ENCODE measurements at places on chromosomes 1 and 21.

DNA sequence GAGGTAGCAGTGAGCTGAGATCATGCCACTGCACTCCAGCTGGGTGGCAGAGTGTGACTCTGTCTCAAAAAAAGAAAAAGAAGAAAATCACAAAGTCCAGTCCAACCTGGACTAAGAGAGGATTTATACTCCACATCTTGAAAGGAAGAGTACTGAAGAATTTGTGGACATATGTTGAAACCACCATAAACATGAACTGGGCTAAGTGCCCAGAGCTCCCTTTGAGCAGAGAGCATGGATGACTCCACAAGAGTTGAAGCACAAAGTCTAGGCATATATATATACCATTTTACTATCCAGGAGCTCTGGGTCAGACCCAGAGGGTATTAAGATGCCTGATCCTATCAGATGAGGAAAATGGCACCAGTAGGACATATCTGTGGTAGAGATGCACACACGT lies 86.6 kb downstream of the OMA1 start:
- no peak for DNase-seq

DNA sequence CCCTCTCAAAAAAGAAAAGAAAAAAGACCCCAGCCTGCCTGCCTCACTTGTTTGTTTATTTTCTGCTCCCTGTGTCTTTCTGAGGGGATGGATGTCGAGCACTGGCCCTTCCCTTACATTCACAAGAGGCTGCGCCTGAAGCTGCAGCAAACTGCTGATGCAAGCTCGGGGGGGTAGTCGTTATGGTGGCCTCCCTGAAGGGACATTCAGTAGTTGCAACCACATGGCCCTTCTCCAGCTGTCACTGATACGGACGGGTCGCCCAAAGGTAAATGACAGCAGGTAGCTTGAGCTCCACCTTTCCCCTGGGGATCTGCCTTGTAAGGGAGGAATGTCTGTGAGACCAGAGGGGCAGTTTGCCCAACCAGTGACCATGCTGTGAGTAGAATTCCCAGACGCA lies 17.7 kb downstream of the PLEKHM2 start:
- DNase-seq: no peak

DNA sequence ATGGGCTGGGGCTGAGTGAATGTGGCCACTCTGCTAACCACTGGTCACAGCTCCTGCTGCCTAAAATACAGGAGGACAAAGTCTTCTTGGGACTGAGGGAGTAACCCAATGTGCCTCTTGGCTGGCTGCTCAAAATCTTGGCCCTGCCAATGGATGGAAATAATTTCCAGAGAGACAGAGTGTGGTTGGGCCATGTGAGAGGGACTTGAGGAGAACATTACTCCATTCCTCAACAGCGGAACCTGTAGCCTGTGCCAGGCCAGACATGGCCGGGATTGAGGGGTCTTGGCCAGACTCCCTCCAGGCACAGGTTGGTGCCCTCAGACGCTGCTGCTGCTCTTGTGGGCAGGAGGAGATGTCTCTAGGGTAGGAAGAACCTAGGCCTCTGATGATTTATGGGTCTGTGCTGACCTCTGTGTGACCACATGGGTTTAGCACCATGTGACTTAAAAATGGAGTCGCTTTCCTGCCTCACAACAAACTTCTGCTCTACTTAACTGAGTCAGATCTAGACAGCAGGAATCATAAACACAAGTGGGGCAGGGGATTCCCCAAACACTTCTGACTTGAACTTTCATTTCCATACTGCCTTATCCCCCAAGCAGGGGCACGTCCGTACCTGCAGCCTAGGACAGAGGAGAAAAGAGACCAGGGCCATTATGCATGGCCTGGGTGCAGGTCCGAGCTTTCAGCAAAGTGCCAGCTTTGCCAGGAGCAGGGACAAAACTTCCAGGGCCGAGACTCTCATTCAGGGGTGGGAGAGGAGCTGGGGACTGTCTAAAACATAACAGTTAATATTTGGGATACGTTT lies 79.2 kb downstream of the CD34 start:
- DNase-seq: no peak

- DNase-seq: no peak
Measured at GRCh38 chr21:45113543-45113942, 39.2 kb downstream of the ADARB1 start.

DNA sequence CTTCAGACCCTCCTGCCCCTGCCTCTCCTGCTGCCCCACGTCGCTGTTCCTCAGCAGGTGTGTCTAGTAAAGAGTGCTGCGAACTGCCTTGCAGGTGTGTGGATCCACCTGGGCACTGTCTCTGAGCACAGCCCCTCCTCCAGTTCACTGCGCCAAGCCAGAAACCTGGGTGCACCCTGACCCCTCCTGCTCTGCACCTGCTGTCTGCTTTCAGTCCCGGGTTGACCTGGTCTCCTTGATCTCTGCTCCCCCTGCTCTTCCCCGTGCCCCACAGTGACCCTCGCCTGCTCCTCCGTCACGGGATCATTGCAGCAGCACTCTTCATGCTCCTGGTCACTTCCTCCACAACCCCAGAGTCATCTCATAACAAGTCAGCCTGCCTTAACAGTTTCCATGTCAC lies 6.5 kb downstream of the A3GALT2 start:
- no peak for DNase-seq

- no peak for DNase-seq
Measured at GRCh38 chr1:14220324-14220723, 378.2 kb upstream of the KAZN start.

DNA sequence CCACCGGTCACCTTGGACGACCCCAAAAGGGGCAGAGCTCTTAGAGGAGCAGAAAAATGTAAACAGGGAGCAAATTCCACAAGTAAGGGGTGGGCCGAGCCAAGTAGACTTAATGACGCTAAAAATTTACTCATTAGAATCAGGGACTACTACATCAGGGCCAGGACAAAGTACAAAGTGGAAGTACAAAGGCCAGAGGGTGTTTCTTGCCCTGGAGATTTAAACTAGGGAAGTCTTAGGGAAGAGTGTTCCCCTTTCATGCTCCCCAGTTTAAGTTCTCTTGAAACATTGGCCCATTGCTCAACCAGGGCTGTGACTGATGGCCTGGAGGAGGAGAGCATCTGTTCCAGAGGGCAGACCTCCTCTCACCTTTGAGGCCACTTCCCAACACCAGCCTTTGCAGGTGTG lies 48.6 kb downstream of the BACH1 start:
- no peak for DNase-seq

GRCh38 chr1:211842518-211842917 lies 12.0 kb upstream of the LPGAT1 start:
- DNase-seq: no peak

GRCh38 chr21:43654806-43655489 lies 4.3 kb downstream of the HSF2BP start:
- no peak for DNase-seq
